Activated CD4-positive, alpha-beta T cell treated with anti-CD3 and anti-CD28 coated beads, Interleukin-2, Interleukin-6, amounts not matched to agents 100 ng/mL and 50 ng/mL, durations not matched to agents 16 hours and 8 hours (primary cell): ENCODE measurements at places on chromosomes 13 and 19.

- DNase-seq = no peak
These were observed 487.6 kb downstream of the EFNB2 start for GRCh38 chr13:106047859-106048258.

- no peak for DNase-seq
These were observed 28.0 kb downstream of the FRY start for GRCh38 chr13:32059511-32059984.

DNA sequence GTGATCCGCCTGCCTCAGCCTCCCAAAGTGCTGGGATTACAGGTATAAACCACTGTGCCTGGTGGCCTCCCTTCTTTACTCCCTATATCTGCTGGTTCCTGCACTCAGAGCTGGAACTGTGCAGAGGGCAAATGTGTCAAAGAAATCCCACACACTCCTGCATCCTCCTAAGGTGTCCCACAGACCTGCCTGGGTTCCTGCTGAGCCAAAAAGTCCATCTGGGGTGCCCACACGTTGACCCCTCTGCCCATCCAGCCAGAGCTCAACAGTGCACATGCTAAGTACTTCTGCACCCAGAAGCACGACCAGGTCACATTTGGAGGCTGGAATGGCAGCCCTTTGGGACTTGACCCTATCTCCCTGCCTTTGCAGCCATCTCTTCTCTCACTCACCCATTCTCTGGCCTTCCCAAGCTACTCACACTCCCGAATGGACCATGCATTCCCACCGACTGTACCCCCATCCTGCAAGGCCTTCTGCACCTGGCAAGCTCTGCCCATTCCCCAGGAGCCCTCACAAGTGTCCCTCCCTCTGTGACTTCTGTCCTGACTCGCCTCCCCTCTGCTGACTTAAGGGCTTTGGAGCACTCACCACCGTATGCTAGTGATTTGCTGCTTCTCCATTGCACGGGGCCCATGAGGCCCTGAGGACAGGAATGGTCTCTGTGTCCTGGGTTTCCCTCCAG is 152.1 kb downstream of the KCTD15 start:
- DNase-seq = no peak

DNA sequence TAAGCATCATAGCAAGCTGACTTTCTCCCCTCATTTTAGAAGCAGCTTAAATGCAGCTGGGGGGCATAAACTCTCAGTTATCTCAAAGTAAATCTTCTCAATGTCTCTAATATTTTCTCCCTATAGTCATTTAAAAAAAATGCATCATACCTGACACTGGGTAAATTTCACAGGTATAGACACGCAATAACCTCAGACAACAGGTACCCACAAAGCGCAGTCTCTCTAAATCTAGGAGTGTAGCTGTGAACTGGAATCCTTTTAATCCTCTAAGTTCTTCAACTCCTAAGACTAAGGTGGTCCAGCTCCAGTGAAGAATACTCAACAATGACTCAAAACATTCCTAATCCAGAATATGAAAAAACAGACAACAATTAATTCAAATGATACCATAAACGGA is 141.2 kb downstream of the MYCBP2 start:
- DNase-seq = no peak

- no peak for DNase-seq
These were observed 19.0 kb downstream of the PLIN4 start for GRCh38 chr19:4499318-4499717.

DNA sequence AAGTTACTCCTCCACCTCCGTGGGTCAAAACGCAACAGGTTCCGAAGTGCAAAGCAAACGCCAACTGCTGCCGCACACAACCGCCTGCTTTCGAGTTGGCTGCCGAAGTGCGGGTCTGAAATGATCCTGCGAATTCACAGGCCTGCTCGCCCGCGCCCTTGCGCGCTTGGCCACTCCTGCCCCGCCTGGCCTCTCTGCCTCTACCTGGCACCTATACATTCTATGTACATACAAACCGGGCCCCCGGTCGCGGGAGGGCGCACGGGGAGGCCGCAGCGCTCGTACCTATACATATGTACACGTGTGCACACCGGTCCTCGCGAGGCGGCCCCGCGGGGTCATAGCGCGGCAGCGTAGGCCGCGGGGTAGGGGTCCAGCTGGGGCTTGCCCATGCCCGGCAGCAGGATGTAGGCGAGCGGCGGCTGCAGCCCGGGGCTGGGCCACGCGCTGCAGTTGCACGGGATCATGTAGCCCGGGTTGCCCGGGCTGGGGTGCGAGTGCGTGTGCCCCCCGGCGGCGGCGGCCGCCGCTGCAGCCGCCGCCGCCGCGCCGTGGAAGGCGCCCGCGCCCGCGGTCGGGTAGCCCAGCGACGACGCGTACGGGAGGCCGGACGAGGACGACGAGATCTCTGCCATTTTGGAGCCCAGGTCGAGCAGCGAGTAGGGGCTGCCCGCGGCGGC is 1.3 kb downstream of the SOX21 start:
- DNase-seq = peak; percentile 44
